ENCODE measurements at places on chromosomes 2 and 18.

DNA sequence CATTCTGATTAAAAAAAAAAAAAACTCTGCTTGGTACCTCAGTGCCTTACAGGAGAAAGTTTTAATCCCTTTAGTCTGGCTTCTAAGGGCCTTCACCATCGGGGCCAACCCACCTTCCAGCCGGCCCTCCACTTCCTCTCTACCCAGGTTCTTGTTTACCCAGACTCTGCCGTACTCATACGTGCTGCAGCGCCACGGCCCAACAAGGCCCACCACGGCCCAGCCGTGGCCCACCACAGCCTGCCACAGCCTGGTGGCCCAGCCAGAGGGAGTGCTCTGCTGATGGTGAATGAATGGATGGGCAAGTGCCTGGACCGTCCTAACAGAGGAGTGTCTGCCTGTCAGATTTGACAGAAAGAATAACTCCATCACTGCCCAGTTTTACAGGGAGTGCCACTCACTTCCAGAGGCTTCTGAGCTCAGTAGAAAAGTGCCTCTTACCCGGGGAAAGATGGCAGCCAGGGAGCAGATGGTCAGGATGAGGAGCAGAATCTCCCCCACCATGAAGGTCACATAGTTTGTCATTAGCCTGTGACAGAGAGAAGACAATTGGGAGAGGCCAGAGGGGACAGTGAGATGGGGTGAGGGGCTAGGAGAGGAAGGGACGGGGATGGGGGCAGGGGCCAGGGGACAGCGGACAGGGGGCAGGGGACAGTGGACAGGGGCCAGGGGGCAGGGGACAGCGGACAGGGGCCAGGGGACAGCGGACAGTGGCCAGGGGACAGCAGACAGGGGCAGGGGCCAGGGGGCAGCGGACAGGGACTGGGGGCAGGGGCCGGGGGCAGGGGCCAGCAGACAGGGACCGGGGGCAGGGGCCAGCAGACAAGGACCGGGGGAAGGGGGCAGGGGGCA is 38.2 kb downstream of the CENPO start:
- DNase-seq = peak; percentile 10

GRCh38 chr18:47899107-47899840 is 31.2 kb downstream of the SMAD2 start:
- no peak for DNase-seq

DNA sequence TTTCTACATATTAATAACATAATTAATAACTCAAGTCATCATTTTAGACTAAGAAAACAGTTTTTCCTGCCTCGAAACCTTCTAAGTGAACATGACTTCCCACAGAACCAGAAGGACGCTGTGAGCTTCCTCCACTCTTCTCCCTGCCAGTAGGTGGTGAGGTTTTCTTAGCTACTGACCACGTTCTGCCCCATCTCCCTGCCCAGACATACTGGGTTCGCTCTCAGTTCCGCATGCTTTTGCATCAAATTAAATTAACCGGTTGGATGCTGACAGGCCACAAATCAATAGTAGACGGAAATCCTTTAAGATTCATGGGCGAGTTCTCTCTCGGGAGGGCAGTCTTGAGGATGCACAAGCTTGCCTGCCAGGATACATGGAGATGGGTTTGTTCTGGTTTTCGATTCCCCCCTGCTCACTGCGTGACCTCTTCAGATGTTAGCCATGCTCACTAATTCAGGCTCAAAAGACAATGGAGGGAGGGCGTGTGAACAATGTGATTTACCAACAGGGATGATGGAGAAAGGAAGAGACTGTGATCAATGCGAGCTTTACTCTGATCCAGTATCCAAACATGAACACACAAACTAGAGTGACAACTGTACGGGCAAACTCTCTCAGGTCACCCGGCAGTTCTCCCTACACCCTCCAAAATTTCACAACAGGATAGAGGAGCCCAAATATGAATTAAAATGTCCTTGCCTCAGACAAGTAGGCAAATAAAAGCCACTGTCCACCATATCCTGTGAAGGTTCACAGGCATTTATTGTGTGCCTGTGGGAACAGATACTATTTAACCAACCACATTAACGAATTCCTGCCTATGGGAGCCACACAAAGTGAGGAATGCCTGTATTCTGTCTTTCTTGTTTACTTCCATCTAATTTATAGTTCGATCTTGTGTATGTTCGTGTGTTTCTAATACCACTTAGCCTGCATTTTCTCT is 375.7 kb downstream of the EIPR1 start:
- no peak for DNase-seq

GRCh38 chr18:70442933-70443332 is 154.1 kb downstream of the SOCS6 start:
- no peak for DNase-seq

- DNase-seq = no peak
Measured at GRCh38 chr2:234451242-234451641, 45.6 kb downstream of the ARL4C start.

All from ovary (tissue), 10 donors.